Stimulated activated CD8-positive, alpha-beta memory T cell treated with anti-CD3 and anti-CD28 coated beads, Interleukin-4, amount 100 ng/mL, for 4 hours (primary cell): ENCODE measurements at places on chromosomes 1 and 21.
A peak's percentile ranks its signal among the peaks of the same experiment; 100 is the strongest.

- DNase-seq = no peak
These were observed 11.3 kb upstream of the RIPK4 start for GRCh38 chr21:41777951-41778815.

GRCh38 chr21:14706712-14707510 is 160.8 kb upstream of the SAMSN1 start:
- DNase-seq = no peak

- DNase-seq = no peak
These were observed 115.2 kb downstream of the TGFBR3 start for GRCh38 chr1:91770667-91771268.

DNA sequence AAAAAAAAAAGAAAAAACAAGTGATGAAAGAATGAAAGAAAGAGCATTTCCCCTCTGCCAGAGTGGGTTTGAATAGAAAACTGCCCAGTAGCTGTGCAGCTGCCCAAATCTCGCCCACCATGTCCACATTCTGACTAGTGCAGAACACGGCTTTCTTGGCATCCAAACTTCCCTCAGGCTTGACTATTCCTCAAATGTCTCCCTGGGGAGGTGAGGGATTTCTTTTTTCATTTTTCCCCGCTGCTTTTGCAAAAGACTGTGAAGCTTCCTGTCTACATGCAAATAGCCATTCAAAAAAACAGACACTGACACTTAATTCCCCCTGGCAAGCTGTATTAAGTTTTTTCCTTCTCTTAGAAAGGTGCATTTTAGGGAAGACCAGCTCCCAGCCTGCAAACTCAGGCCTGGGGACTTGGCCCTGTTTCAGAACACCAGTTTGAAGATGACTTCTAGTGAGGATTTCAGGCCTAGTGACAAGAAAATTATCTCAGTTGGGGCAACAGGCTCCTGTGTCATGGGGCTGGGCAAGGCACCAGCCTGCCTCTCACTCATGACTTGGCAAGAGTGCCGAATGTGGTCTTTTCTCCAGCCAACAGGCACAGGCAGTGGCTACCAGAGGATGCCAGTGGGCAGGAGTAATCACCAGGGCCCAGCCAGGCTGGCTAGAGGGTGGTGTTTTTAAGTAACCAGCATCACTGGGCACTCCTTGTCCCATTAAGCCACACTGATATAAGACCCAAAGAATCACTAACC is 178.1 kb upstream of the NFIA start:
- DNase-seq = no peak

DNA sequence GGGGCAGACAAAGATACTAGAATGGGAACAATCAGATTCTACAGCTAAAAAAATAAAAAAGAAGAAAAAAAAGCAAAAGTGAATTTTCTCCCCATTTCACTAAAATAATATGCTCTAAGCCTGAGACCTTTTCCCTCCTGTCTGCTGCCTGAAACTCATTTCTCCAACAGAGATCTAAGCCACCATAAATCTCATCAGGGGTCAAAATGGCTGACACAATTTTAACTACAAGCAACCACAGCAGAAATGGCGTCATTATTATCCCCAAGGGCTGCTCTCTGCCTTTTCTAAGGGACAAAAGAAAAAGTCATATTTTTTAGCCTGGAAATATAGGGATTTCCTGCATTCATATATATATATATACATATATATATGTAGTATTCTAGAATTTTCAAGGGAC is 183.7 kb upstream of the CAMK1G start:
- DNase-seq = no peak

GRCh38 chr1:104195395-104195794 is 445.7 kb downstream of the AMY1C start:
- no peak for DNase-seq

GRCh38 chr21:45302082-45303061 is 14.7 kb upstream of the POFUT2 start:
- peak; percentile 19 for DNase-seq

GRCh38 chr1:45802343-45803298 is 791 bp upstream of the MAST2 start:
- no peak for DNase-seq

DNA sequence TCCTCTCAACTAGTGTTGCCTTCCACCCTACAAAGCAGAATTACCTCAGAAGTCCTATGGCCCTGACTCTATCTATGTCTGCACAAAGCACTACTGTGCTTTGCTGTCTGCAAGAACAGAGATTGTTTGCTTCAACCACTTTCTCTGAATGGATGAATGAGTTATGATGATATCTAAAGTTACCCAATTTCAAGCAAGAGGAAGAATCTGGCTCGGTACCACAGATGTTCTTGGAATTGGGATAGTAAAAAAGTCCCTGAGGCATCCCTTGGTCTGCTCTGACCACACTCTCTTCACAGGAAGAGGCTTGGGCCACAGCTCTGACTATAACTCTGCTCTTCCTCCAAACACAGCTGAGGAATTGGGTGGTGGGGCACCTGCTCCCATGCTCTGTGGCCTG is 31.2 kb downstream of the MTARC1 start:
- DNase-seq = no peak

- DNase-seq = no peak
These were observed 179.9 kb downstream of the VPS13D start for GRCh38 chr1:12409681-12410080.

DNA sequence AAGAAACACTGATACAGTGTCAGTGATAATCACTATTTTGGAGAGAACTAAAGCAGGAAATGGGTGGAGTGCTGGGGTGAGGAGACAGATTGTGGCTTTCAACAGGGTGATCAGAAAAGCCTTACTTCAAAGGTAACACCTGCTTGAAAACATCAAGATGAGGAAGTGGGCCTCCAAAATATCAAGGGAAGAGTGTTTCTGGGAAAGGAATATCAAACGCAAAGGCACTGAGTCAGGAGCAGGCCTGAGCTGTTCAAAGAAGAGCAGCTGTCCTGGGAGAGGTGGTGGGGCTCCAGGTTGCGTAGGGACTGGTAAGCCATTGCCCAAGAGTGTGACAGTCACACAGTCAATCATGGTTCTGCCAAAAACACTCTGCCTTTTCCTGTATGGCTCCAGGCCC is 47.1 kb upstream of the ATP1A1 start:
- DNase-seq = no peak

DNA sequence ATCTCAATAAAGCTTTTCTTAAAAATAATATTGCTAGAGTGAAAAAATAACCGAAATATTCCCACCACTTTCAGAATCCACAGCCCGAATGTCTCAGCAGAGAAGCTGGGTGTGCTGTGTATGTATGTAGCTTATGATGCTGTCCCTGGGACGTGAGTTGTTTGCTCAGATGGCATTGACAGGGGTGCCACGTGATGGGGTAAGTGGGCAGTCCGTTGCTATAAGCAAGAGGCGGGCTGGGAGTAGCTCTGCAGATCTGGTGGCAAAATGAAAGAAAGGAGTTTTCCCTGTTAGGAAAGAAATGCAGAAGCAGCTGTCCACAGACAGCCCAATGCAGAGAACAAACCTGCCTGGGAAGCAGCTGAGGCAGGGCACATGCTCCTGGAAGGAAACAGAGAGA is 3.8 kb upstream of the FAM20B start:
- DNase-seq = no peak

GRCh38 chr1:26132128-26132833 is 20.7 kb downstream of the PDIK1L start:
- DNase-seq = no peak

DNA sequence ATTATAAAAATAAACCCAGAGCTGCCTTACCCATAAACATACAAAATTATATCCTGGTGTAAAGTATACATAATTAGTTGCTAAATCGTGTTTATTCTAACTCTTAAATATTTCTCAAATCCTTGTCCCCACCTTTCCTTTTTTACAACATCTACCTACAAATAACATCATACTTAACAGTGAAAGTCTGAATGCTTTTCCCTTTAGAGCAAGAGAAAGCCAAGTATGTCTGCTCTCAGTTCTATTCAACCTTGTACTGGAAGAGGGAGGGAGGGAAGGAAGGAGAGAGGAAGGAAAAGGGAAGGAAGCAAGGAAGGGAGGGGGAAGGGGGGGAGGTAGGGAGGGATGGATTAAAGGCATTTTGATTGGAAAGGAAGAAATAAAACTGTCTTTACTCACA is 14.6 kb downstream of the DOCK7 start:
- DNase-seq = no peak

DNA sequence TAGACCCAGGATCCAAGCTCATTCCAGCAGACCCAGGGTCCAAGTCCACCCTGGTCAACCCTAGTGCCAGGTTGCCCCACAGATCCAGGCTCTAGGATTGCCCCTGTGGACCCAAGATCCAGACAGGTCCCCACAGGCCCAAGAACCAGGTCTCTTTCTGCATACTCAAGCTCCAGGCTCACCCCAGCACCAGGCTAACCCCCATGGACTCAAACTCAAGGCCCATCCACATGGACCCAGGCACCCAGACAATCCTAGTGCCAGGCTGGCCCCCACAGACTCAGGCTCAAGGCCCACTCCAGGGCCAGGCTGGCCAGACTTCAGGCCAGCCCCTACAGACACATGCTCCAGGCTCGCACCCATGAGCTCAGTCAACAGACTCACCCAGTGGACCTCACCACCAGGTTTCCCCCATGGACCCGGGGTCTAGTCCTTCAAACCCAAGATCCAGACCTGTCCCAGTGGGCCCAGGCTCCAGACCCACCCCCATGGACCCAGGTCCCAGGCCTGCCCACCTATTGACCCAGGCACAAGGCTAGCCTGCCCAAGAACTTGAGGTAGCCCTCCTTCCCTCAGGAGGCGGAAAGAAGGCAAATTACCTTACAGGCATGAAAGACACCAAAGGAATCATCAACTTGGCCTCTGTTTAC is 124.4 kb downstream of the SMYD3 start:
- DNase-seq = no peak

GRCh38 chr1:17274186-17275170 is 25.6 kb downstream of the PADI3 start:
- DNase-seq = no peak

- DNase-seq = no peak
These were observed 49.5 kb upstream of the S1PR1 start for GRCh38 chr1:101187297-101187696.

GRCh38 chr1:54585181-54586066 is 37.4 kb downstream of the ACOT11 start:
- no peak for DNase-seq

GRCh38 chr21:44958471-44959191 is 18.8 kb downstream of the SLX9 start:
- no peak for DNase-seq

- DNase-seq = no peak
These were observed 239.9 kb upstream of the TMEM51 start for GRCh38 chr1:14913482-14914177.

DNA sequence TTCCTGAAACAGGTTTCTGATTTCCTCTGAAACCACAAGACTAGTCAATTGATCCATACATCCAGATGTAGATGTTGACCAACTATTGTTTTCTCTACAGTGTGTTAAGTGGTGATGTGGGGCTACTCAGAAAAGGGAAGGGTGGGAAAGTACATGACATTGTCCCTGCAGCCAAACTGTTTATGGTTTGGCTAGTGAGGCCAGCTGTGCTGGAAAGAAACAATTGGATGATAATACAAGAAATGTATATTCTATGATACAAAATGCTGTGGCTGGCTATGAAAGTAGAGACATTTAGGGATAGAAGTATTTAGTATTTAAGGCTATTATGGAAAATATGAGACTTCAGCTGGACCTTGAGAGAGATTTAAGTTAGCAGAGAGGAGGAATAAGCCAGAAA is 244.5 kb downstream of the ADGRL2 start:
- no peak for DNase-seq

DNA sequence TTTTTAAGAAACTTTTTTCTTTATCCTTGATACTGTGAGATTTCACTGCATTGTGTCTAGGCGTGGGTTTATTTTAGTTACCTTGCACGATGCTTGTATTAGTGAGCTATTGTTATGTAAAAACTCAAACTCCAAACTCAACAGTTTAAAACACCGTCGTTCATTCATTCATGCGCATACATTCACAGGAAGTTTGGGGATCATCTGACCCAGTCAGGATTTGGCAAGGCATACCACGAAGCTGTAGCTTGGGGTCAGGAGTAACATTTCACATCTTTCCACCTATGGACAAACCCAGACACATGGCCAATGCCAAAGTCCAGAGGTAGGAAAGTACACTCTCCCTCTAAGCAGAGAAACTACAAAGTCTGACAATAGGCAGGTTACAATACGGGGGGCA is 324.6 kb upstream of the CHRM3 start:
- no peak for DNase-seq

GRCh38 chr1:204696606-204697005 is 11.1 kb upstream of the LRRN2 start:
- DNase-seq = no peak

GRCh38 chr1:34792868-34793727 is at the start of gene GJA4:
TSS of gene GJA4 (plus strand) at chr1:34792999. CDS start at chr1:34794214, 1,215 bp downstream.
- DNase-seq = no peak

DNA sequence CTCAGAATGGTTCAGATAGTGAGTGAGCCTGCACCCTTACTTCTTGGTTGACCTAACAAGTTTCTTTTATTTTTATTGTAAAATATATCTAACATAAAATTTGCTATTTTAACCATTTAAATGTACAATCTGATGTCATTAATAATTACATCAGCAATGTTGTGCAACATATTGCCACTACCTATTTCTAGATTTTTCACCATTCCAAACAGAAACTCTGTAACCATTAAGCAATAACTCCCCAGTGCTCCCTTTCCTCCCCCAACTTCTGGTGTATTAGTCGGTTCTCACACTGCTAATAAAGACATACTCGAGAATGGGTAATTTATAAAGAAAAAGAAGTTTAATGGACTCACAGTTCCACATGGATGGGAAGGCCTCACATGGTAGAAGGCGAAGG is 76.2 kb upstream of the TENT5C start:
- no peak for DNase-seq

DNA sequence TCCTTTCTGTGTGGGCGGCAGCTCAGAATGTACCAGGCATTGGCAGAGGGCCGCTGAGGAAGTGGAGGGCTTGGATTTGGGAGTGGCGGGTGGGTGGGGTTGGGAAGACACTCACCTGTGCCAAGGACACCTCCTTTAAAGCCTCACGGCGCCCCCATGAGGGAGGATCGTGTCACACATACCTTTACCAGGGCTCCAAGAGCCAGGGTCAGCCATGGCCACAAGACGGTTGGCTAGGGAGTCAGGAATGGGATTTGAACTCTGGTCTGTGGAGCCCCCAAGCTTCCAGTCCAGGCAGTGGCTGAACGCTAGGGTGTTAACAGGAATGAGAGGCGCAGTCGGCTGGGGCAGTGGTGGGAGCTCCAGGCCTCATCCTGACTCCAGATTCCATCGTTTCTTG is 4.6 kb downstream of the NBL1 start:
- DNase-seq = no peak

DNA sequence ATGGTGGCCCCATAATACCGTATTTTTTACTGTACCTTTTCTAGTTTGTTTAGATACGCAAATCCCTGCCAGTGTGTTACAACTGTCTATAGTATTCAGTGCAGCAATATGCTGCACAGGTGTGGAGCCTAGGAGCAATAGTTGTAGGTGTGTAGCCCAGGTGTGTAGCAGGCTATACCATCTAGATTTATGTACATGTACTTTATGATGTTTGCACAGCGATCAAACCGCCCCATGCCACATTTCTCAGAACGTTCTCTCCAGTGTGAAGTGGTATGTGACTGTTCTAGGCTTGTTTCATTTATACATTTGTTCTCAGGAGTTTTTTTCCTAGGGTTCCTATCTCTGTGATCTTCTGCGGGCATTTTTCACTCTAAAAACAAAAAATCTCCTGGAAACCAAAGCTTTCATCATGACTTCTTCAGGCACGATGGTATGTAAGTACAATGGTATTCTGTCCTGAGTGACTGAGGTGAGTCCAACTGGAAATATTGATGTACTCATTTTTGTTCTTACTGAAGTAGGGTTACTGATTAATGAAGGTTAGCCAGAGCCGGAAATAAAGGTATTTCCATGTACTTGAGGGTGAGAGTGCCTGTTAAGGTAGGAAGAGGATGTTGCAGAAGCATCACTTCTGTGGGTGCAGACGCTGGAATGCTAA is 153.0 kb downstream of the GABPA start:
- DNase-seq = no peak
